ENCODE measurements at places on chromosomes 6 and 20.

- DNase-seq: peak; percentile 19
These were observed at the start of gene FILIP1 for GRCh38 chr6:75493400-75494064. FILIP1 (minus strand) TSS chr6:75493800; CDS start chr6:75414972, 78,828 bp downstream.

DNA sequence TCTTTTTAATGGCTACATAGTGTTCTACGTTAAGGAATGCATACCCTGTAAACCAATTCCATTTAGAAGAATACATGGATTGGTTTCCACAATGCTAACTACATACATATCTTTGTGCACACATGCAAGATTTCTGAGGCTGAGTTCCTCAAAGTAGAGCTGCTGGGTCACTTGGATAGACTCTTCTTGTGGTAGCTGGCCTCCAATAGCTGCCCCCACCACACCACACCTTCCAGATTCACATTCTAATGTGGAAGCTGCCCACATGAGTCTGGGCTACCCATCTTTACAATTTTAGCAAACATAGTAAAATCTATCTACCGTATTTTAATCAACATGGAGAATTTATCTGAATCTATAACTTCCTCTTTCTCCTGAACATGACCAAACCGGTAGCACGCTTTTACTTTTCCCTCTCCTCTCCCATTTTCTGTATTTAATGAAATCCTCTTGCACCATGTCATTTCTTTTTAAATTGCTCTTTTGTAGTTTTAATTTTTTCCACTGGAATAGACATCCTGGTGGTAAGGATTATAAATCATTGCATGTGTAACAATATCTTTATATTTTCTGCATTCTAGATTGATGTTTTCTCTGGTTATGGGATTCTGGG is 74.7 kb upstream of the CITED2 start:
- DNase-seq: no peak

DNA sequence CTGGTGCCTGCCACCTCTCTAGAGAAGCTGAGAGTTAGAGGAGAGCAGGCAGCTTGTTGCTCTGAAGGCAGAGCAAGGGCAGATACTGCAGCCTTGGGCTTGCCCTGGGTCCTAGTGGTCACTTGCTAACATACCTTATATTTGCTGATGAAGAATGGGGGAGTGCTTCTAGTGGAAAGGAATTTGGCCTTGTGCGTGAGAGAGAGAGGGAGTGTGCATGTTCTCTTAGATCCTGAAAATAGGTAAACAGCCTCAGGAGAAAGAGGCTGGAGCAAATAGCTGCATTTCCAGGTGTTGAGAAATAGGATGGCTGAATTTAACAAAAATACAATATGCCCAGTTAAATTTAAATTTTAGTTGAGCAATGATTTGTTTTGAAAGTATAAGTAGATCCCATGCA is 724.5 kb upstream of the FLRT3 start:
- DNase-seq: no peak

- peak; percentile 93 for DNase-seq
These were observed 2.3 kb upstream of the MARCKS start for GRCh38 chr6:113854531-113855499.

GRCh38 chr6:118485601-118486550 is 62.2 kb upstream of the PLN start:
- DNase-seq: no peak

DNA sequence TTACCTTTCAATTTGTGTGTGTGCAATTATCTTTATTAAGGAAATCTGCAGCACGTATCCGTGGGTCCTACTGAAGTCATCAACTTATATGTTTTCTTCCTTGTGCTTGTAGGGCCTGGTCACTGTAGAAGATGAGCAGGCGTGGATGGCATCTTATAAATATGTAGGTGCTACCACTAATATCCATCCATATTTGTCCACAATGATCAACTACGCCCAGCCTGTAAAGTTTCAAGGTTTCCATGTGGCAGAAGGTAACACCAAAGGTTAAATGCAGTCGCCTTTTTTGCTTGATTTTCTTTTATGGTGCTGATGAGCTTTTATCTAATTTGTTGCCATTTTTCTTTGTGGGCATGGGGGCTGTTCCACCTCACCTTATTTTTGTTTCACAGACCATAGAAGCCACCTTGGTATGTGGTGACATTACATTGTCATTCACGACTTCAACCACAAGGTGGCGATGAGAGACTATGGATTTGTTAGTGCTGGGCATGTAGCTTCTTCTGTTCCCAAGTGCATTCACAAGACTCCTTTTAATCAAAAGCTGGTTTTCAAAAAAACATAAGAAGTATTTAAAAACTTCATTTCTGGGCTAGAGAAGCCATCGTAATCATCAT is 106.5 kb upstream of the LAMP5 start:
- peak; percentile 58 for DNase-seq

- peak; percentile 41 for DNase-seq
These were observed 336 bp upstream of the SMPDL3A start for GRCh38 chr6:122788663-122789181.

- peak; percentile 51 for DNase-seq
These were observed 10.1 kb downstream of the EZR start for GRCh38 chr6:158808941-158809678.

- DNase-seq: no peak
These were observed 157.4 kb upstream of the ZNF217 start for GRCh38 chr20:53750827-53751619.

DNA sequence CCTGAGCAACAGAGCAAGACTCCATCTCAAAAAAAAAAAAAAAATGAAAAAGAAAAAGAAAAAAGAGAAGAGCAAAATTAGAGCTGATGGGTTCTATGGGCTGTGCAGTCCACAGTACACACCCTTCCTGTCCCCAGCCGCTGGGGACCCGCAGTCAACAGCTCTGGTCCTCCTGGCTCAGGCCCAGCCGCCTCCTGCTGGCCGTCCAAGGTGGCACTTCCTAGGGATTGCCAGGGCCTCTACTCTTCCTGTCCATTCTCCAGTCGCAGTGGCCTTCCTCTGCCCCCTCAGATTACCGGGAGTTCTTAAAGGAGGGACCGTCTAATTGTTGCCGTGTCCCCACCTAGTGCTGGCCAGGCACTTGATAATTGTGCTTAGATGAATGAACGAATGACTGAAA is 41.7 kb downstream of the TMEM242 start:
- DNase-seq: no peak

- peak; percentile 95 for DNase-seq
These were observed 1.5 kb downstream of the ID4 start for GRCh38 chr6:19838442-19839236.

- peak; percentile 58 for DNase-seq
These were observed at the start of gene WFDC2 for GRCh38 chr20:45469336-45470261. WFDC2 (plus strand) TSS chr20:45469753; CDS start chr20:45469782, 29 bp downstream.

- DNase-seq: no peak
These were observed 32.9 kb downstream of the FRK start for GRCh38 chr6:116027801-116028200.

DNA sequence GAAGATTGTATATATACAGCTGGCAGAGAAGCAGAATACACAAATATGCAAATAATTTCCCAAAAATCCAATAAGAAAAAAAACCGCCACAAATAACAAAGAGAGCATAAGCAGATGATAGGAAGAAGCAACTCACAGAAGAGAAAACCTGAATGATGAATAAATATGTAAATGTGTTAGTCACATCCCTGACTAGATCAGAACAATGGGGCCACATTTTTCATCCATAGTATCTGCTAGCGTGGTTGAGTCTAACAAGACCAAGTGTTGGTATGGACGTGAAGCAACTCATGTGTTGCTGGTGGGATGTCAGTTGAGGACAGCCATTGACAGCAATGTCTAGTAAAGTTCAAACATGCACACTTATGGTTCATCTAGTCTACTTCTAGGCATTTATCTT is 3.9 kb upstream of the SLC22A3 start:
- no peak for DNase-seq

GRCh38 chr6:28658475-28659249 is 133.0 kb downstream of the GPX5 start:
- DNase-seq: no peak

GRCh38 chr6:151288712-151289398 is 49.1 kb downstream of the AKAP12 start:
- DNase-seq: peak; percentile 14

GRCh38 chr6:100105138-100105537 is 111.1 kb upstream of the MCHR2 start:
- DNase-seq: no peak

DNA sequence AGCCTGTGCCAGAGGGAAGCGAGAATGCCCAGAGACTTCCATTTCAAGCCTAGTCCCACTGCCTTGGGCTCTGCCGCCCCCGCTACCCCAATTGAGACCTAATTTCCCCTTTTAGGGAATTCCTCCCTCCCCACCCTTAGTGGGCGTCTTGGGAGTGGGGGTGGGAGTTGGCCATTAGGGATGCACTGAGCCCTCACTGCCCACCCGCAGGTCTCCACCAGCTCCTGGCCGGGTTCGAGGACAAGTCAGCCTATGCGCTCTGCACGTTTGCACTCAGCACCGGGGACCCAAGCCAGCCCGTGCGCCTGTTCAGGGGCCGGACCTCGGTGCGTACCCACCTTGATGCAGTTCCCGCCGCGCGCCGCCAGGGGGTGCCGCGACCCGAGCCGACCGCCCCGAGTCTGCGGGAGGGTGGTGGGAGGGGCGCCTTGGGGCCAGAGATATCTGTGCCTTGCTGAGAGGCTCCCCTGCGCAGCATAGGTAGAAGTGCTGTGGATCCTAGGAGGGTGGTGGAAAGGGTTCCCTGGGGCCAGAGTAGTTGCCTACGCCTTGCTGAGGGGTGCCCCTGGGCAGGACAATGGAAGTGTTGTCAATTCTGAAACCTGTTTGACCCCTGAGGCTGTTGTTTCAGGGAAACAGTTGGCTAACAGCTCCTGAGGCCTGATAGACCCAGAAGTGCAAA is 9.2 kb downstream of the ITPA start:
- DNase-seq: no peak

DNA sequence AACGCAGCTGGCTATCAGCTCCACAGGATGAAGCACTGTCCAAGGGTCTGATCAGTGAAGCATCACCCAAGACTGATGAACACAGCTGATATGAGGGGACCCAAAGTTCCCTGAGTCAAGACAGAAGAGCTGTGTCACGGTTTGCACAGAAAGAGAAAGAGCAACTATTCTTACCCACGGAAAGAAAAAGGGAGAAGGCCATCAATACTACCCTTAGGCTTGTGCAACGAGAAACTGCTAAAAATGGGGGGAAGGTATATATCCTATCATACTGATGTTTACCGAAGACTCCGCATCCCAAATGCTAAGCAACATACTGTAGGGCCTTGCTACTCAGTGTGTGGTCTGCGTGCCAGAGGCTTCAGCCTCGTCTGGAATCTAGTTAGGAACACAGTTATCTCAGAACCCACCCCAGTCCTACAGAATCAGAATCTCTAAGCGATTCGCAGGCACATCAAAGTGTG is 665 bp downstream of the FASTKD5 start:
- DNase-seq: no peak

DNA sequence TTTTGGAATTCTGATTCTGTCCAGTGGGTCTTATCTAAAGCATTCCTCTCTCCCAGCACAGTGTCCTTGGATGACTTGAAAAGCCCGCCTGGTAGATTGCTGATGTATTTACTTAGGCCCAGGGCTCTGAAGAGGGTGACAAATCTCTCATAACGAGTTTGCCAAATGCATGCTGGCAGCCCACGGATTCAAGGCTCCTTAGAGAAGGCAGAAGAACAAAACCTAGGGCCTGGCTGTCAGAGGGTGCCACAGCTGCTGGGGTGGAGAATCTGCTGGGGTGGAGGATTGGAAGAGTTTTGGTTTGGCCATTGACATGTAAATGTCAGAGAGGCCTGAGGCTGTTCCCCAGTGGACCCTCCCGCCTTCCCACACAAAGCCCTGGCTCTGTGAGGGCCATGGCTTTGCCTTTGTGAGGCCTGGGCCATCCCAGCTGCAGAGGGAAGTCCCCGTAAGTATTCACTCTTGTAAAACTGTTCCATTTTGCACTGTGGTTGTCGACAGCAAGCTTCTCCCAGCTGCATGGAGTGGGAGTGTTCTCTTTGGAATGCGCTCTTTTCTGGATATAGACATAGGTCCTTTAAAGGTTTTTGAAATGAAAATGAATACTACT is 50.3 kb downstream of the ANKRD6 start:
- DNase-seq: no peak

GRCh38 chr6:140440223-140440835 is 1065.9 kb upstream of the CITED2 start:
- DNase-seq: no peak

- no peak for DNase-seq
These were observed 83.3 kb downstream of the TAF4 start for GRCh38 chr20:61982191-61982950.

DNA sequence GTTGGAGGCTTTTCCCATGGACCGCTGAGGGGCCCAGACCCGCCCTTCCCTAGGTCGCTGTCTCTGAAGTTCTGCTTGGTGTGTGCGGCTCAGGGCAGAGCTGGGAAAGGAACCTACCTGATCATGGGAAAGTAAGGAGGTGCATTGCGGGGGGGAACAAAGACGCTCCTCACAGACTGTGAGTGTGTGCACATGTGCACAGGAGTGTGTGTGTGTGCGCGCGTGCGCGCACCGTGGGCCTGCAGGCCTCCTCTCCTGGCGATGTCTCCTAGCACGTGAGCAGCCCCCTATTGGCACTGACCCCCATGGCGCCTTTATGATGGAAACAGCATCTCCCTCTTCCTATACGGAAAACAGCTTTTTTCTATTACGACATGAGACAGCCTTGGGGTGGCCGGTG is 224.1 kb downstream of the TAF4 start:
- DNase-seq: no peak

GRCh38 chr6:116557893-116558292 is 4.3 kb downstream of the CALHM4 start:
- peak; percentile 82 for DNase-seq

DNA sequence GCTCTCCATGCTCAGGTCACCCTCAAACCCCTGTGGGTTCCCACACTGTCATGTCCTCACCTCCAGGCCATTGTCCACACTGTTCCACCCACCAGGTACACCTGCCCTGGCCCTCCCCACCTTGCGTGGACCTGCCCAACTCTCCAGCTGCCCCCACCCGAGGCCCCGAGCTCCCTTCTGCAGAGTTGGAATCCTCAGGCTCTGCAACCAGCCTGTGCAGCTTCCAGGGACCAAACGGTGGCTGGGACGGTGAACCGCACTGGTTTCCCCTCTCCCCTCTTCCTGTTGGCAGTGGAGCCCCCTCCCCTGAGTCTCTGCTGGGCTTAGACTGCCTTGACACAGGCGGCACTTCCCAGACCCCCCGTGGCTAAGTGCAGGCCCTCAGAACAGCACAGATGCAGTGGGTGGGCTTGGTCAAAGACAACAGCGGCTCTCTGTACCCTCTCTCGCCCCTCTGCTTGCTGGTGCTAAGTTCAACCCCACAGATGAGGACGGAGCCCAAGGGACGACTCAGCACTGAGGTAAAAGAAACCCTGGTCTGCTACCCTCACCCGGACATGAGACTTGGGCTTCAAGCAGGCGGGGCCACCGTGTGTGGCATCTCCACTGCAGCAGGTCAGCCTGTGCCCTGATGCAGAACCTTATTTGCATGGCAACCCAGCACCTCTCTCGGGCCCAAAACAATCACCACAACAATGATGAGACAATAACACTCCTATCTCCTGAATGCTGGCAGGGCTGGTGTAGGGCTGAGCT is 11.0 kb downstream of the ZBP1 start:
- DNase-seq: no peak

GRCh38 chr6:132369526-132369925 is 31.7 kb downstream of the MOXD1 start:
- no peak for DNase-seq

GRCh38 chr6:43391440-43392031 is 22.1 kb upstream of the ZNF318 start:
- DNase-seq: no peak

Data from NCI-H1105 treated with DMSO at 0.1 percent for 48 hours (cell line).